Activated CD8-positive, alpha-beta memory T cell treated with anti-CD3 and anti-CD28 coated beads for 1 hour (primary cell): ENCODE measurements at places on chromosomes 1 and 21.

GRCh38 chr1:33872275-33872674 lies 8.4 kb downstream of the HMGB4 start:
- no peak for DNase-seq

DNA sequence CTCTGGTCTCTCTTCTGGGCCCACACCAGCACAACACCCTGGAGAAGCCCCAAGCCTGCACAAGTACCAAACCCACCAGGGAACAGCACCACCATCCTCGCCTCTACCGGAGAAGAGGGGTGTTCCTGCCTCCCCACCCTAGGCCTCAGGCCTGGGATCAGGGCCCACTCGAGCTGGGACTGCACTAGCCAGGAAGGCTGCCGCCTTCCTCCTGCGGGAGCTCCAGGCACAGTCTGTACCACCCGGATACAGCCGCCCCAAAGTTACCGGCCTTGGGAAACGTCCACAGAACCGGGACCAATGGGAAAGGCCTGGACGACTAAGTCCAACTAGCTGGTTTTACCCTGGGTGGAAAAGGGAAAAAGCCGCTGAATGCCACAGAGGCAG lies 3.4 kb downstream of the TAL1 start:
- DNase-seq, result no peak

- DNase-seq, result no peak
These were observed 5.0 kb downstream of the CTRC start for GRCh38 chr1:15443281-15443680.

GRCh38 chr1:87717157-87717670 lies 388.5 kb downstream of the LMO4 start:
- no peak for DNase-seq

DNA sequence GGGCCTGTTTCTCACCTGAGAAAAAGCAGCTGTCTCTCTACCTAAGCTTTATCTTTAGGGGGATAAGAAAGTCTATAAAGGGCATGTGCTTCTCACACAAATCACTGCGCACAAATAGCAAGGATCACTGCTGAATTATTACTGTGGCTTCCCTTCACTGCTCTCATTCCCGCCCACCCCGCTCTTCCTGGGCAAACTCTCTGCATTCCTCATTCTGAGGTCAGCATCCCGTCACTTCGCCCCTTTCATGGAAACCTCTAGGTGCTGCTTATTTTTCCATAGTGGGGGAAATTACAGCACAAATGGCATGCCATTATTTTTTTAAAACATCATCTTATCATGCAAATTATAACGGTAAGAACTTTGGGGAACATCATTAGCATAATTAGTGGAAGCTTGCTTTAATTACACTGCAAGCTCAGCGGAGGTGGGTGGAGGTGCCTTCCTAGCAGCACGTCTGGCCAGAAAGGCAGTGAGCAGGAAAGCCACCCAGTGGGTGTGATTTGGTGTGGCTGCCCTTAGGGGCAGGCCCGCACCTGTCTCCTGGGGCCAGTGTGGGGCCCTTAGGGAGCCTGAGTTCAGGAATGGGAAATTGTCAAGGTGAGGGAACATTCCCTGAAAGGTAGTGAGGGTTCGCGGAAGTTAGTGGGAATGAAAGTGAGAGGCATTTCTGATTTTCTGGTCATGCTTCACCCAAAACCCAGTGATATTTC lies 105.9 kb downstream of the LAMC2 start:
- no peak for DNase-seq

GRCh38 chr1:242196914-242197313 lies 198.0 kb upstream of the MAP1LC3C start:
- no peak for DNase-seq

GRCh38 chr1:244336232-244336899 lies 115.3 kb downstream of the ADSS2 start:
- no peak for DNase-seq

GRCh38 chr1:158649052-158649451 lies 37.5 kb downstream of the SPTA1 start:
- DNase-seq, result no peak
